A549 treated with GW870086 at 1 μM for 4 hours (cell line): ENCODE measurements at places on chromosomes 13 and 19. TPM values are rescaled to one million over a fixed set of nuclear protein-coding genes. Genes with fewer than 3 reads are reported as not detected.

Gene SBK2
- total RNA-seq: 1.3 to 2.3 TPM (median 1.8 TPM) in 5 replicates

Gene NLRP7
- total RNA-seq: 0.07 TPM in 1 of 5 replicates, not detected in the others

Gene FFAR2
- total RNA-seq: not detected in 5 replicates

Gene RAP2A
- total RNA-seq: 4.5 to 6.1 TPM (median 5.5 TPM) in 5 replicates

Gene ASF1B
- total RNA-seq: 29.1 to 32.6 TPM (median 30.7 TPM) in 5 replicates

Gene APC2
- total RNA-seq: 1.1 to 2.3 TPM (median 2.0 TPM) in 5 replicates

Gene OLFM2
- total RNA-seq: 8.6 to 12.8 TPM (median 10.4 TPM) in 5 replicates

Gene MCF2L
- total RNA-seq: 0.09 to 0.72 TPM (median 0.47 TPM) in 5 replicates

Gene DOCK9
- 25.7 to 33.2 TPM (median 27.0 TPM) in 5 replicates for total RNA-seq

Gene KIRREL2
- total RNA-seq: 0.46 to 0.74 TPM (median 0.53 TPM) in 5 replicates

Gene WDR88
- total RNA-seq: not detected in 5 replicates

Gene MYH14
- total RNA-seq: 4.4 to 7.0 TPM (median 6.4 TPM) in 5 replicates

Gene TEAD2
- total RNA-seq: 12.6 to 19.1 TPM (median 17.7 TPM) in 5 replicates

Gene PLPPR3
- 2.3 to 5.5 TPM (median 4.8 TPM) in 5 replicates for total RNA-seq

Gene ZNF439
- not detected in 5 replicates for total RNA-seq

Gene KIR3DL1
- total RNA-seq: not detected in 5 replicates

Gene NTF4
- total RNA-seq: 0.42 to 0.61 TPM (median 0.54 TPM) in 5 replicates

Gene CFAP97D2
- not detected in 5 replicates for total RNA-seq

Gene NOSIP
- 91.1 to 111 TPM (median 104 TPM) in 5 replicates for total RNA-seq

Gene ZNF296
- total RNA-seq: 8.9 to 14.9 TPM (median 12.3 TPM) in 5 replicates

Gene SIGLEC5
- total RNA-seq: not detected in 5 replicates

Gene OR7G1
- total RNA-seq: not detected in 5 replicates

Gene FGF14
- not detected in 5 replicates for total RNA-seq

Gene ZSWIM4
- 2.7 to 4.5 TPM (median 4.0 TPM) in 5 replicates for total RNA-seq

Gene SLC15A1
- total RNA-seq: 0.05 TPM in 1 of 5 replicates, not detected in the others

Gene CGB8
- 1.9 to 3.4 TPM (median 2.0 TPM) in 5 replicates for total RNA-seq

Gene COX7A1
- total RNA-seq: not detected in 5 replicates

Gene CYP4F11
- total RNA-seq: 5.1 to 7.4 TPM (median 5.1 TPM) in 5 replicates

Gene HCN2
- total RNA-seq: 28.8 to 39.6 TPM (median 38.9 TPM) in 5 replicates

Gene SLC6A16
- 0.62 to 1.6 TPM (median 0.81 TPM) in 5 replicates for total RNA-seq

Gene DHX34
- 27.5 to 38.3 TPM (median 34.1 TPM) in 5 replicates for total RNA-seq

Gene IZUMO4
- 0.23 to 1.1 TPM (median 0.80 TPM) in 5 replicates for total RNA-seq

Gene ZNF99
- total RNA-seq: not detected in 5 replicates

Gene TJP3
- 0.49 to 1.3 TPM (median 0.90 TPM) in 5 replicates for total RNA-seq

Gene OSCAR
- 0.17 to 0.44 TPM (median 0.23 TPM) in 5 replicates for total RNA-seq

Gene CIRBP
- total RNA-seq: 89.3 to 186 TPM (median 97.4 TPM) in 5 replicates

Gene SMIM44
- total RNA-seq: not detected in 5 replicates

Gene IGSF23
- total RNA-seq: 0.41 to 0.66 TPM (median 0.59 TPM) in 5 replicates

Gene SERTAD1
- total RNA-seq: 23.8 to 40.8 TPM (median 30.8 TPM) in 5 replicates

Gene CDADC1
- total RNA-seq: 5.3 to 10.1 TPM (median 7.6 TPM) in 5 replicates

Gene INSR
- 1.8 to 3.3 TPM (median 3.1 TPM) in 5 replicates for total RNA-seq

Gene ZNF665
- not detected in 5 replicates for total RNA-seq

Gene URAD
- total RNA-seq: not detected in 5 replicates

Gene INAFM1
- 4.3 to 11.0 TPM (median 9.7 TPM) in 5 replicates for total RNA-seq

Gene IL12RB1
- total RNA-seq: not detected in 5 replicates

Gene GNG7
- total RNA-seq: 0.05 to 0.08 TPM (median 0.06 TPM) in 4 of 5 replicates, not detected in the other

Gene GFY
- total RNA-seq: 0.08 to 0.30 TPM (median 0.14 TPM) in 5 replicates

Gene LGALS7
- total RNA-seq: 1.3 TPM in 1 of 5 replicates, not detected in the others

Gene CEACAM4
- total RNA-seq: not detected in 5 replicates

Gene CATSPERD
- not detected in 5 replicates for total RNA-seq

Gene OR10H1
- total RNA-seq: not detected in 5 replicates

Gene CEACAM7
- total RNA-seq: 0.08 to 0.17 TPM in 2 of 5 replicates, not detected in the others

Gene LSR
- 8.0 to 13.1 TPM (median 9.4 TPM) in 5 replicates for total RNA-seq

Gene CRYL1
- 5.7 to 6.8 TPM (median 6.3 TPM) in 5 replicates for total RNA-seq

Gene KLF2
- total RNA-seq: 16.9 to 30.9 TPM (median 28.7 TPM) in 5 replicates

Gene GJB2
- total RNA-seq: 0.62 to 1.00 TPM (median 0.86 TPM) in 5 replicates

Gene OXGR1
- not detected in 5 replicates for total RNA-seq

Gene ANKRD24
- total RNA-seq: 0.15 to 0.33 TPM (median 0.22 TPM) in 5 replicates
